ENCODE measurements at places on chromosomes 11 and 22.

DNA sequence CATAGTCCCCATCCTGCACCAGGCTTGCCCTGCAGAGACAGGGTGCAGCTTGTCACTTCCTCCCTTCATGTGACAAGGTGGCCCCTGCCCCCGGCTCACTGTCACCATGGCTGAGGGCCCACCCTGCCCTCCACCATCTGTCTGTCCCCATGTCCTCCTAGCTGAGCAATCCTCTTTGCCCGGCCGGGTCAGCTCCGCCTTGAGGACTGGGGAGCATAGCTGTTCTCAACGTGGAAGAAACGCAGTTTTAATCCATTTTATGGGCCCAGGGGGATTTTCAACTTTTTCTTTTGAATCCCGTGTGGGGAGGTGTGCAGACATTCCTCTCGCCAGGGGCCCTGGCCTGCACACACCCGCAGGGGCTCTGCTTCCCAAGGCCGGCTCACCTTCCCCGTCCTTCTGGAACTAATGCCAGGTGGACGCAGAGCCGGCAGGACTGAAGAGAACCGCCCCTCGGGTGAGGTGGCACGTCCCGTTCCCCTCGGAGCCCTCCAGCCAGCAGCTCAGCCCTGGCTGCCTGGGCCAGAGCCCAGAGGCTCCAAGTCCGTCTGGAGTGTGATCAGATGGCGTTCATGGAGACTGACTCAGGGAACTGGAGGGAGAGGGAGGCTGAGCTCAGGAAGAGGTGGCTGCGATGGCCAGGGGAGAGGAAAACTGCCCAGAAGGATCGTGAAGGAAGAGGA is 1108.7 kb downstream of the BRD1 start:
- DNase-seq: no peak

DNA sequence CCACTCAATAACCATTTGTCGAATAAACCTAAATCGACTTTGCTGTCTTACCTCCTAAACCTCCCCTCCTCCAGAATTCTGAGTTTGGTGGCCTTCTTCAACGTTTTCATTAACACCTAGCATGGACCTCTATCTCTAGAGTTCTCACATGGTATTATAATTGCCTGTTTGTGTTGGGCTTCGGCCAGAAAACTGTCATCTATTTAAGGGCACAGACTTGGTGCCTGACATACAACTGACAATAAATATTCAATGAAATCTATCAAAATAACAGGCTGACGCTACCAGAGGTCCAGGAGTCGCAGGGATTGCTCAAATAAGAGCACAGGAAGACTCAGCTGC is 687 bp downstream of the ALKBH8 start:
- no peak for DNase-seq

DNA sequence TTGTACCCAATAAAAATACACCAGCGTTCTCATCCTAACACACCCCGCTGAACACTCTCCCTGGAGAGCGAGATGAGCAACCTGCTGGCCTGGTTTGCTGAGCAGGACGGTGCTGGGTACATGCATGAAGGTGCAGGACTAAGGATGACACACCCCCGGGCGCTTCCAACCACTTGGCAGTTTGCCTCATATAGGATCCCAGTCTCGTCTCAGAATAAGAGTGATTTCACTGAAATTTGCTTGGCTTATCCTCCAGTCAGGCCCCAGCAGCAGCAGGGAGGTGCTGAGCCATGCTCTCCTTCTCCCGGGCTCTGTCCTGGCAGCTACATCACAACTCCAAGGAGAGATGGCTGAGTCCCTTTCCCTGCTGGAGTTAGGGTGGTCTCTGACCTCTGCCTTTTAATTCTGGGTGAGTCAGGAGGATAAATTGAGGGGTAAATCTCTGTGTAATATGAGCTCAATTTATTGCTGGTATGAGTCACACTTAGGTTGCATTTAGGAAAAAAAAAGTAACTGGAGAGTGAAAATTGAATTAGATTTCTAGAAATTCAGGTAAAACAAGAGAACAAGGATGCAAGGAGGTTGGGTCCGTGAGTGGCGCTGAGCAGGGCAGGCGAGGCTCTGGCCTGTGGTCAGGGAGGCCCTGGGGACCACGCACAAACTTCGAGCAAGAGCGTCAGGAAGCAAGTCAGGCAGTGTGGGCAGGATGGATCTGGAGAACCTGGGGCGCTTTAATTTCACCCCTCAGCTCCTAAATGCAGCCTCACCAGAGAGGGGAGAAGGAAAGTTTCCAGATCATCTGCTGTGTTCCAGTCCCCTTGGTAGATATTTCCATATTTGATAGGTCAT is 974.0 kb downstream of the TBC1D22A start:
- DNase-seq: no peak

GRCh38 chr11:121749691-121750090 is 296.9 kb upstream of the SORL1-AS1 start:
- DNase-seq: no peak

- no peak for DNase-seq
Observed at GRCh38 chr11:65436412-65437032, 13.9 kb downstream of the NEAT1 start.

GRCh38 chr11:88427719-88428118 is 90.2 kb upstream of the CTSC start:
- no peak for DNase-seq

- no peak for DNase-seq
Observed at GRCh38 chr22:18110954-18111758, 547 bp downstream of the TUBA8 start.

DNA sequence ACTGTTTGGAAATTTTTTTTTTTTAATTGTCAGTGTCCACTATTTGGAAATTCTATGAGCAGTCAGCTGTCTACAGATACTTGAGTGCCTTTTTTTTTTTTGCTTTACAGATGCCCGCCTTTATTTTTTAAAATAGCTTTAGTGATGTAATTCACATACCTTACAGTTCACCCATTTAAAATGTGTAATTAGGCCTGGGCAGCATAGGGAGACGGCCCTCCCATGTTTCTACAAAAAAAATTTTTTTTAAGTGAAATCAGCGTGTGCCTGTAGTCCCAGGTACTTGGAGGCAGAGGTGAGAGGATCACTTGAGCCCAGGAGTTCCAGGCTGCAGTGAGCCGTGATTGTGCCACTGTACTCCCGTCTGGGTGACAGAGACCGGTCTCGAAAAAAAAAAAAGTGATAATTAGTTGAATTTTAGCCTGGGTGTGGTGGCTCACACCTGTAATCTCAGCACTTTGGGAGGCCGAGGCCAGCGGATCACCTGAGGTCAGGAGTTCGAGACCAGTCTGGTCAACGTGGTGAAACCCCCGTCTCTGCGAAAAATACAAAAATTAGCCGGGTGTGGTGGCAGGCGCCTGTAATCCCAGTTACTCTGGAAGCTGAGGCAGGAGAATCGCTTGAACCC is 1.5 kb downstream of the ZNF143 start:
- no peak for DNase-seq

GRCh38 chr11:65655570-65656332 is 7.0 kb downstream of the RELA start:
- no peak for DNase-seq

- DNase-seq: no peak
Observed at GRCh38 chr11:49316180-49316579, 107.8 kb upstream of the FOLH1 start.

DNA sequence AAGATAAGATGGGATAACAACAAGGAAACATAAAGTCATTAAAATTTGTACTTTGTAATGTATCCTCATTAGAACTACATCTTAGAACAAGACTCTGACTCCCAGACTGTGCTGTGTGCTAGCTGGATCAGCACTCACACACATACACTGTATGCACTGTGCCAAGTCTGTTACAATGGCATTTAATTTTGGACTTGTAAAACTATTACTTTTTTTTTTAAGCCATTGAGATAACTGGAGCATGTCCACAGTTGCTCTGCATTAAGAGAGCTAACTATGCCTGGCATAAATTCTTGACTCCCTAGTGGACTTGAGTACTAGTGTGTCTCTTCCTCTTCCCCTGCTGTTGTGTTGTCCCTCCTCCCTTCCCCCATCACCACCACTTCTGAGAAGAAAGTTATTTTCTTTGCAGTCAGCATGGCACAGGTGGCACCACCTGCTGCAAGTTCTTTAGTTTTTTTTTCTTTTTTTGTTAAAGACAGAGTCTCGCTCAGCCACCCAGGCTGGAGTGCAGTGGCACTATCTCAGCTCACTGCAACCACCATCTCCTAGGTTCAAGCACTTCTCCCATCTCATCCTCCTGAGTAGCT is 268.6 kb downstream of the TMEM135 start:
- DNase-seq: no peak

DNA sequence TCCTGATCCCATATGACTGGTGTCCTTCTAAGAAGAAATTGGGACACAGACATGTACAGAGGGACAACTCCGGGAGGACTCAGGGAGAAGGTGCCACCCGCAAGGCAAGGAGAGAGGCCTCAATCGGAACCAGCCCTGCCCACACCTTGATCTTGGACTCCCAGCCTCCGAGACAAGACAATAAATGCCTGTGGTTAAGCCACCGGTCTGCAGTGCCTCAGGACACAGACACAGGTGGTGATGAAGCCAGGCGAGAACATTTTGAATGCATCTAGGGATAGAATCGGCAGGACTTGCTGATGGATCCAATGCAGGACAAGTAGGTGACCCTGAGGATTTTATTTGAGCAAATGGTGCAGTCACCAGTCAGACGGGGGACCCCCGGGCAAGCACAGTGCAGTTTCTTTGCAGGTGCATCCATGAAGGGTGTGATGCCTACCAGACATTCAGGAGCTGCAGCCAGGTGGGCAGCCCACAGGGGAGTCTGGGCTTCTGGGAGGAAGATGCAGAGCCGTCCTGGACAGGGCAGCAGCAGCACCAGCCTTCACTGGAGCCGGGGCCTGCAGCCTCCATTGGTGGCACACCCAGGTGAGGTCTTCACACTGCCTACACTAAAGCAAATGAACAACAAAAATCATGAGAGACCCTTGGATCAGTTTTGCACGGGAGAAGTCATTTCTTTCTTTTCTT is 20.2 kb upstream of the SEPTIN5 start:
- DNase-seq: no peak

GRCh38 chr11:2577991-2578928 is 121.5 kb downstream of the KCNQ1OT1 start:
- no peak for DNase-seq

DNA sequence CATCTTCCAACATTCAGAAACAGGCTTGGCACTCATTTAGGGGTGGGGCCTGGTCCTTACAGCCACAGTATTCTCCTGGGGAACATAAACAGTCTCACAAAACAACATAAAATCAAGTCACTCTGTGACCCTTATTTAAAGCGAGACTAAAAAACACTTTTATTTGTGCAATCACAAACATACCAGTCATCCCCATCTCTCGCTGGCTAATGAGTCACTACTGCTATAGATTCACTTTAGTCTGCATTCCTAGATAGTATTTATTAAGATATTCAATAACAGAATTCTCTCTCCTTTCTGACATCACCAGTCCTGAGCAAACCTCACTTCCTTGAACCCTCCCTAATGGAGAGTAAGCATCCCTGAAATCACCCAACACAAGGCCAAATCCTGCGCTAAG is 68.0 kb downstream of the ZBTB44 start:
- no peak for DNase-seq

DNA sequence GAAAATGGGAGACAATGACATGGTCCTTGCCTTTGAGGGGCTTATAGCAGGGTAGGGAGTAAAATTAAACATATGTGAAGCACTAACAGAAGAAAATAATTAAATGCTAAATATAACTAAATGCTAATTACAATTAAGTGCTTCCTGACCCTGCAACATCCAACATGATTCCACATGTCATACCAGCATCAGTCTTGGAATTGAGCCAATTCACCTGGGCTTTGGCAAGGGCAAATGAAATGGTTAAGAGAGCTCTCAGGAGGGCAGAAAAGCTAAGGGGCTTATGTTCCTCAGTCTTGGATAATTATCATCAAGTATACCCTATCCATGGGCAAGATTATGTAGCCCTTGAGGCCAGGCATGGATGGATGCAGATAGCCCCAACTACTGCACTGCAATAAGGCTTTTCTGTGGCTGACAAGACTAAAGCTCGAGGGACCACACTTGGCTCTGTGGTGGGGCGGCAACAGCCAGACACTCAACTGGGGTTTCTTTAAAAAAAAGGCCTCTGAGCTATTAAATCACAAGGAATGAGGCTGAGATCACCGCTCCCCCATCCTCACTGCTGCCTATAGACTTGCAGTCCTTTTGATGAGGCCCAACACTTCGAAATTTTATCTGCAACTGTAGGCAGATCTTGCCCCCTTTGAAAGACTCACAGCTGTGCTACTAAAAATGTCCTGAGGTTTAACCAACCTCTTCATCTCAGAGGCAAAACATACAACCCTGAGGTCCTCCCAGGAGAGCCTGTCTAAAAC is 39.0 kb downstream of the IL18BP start:
- DNase-seq: no peak

DNA sequence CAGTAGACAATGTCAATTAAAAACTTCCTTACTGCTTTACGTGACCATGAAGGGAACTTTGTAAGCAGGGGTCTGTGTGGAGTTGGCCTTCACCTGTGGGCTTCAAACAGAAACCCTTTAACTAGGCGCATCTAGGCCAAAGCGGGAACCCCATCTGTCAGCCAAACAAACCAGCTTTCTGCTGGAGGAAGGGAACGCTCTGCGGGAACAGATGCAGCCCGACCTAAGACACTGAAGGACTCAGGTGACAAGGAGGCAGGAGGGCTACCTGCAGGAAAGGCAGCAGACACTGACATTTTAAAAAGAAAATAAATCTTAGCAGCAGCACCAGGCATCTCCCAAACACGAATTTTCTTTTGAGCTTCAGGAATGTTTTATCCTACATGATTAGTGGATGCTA is 78.4 kb downstream of the CADM1 start:
- DNase-seq: no peak

DNA sequence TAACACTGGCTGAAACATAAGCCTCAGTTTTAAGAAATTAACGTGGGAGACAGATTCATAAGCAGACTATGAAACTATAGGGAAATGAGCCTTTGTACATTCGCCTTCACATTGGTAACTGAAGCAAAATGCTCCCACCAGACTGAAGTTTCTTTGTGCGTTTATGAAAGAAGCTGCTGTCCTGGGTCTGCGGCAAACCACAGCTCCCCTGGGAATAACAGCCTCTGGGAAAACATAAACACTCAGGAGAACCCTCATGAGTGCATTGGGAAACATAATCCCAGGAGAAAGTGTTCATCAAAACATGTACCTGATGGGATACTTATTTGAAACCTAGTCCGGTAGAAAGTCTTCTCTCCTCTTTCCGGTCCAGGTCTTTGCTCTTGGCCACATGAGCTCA is 193.1 kb upstream of the LARGE1 start:
- DNase-seq: no peak

- DNase-seq: no peak
Observed at GRCh38 chr11:134417871-134418840, 6.1 kb upstream of the B3GAT1 start.

GRCh38 chr11:12724301-12725054 is 50.3 kb downstream of the TEAD1 start:
- DNase-seq: no peak

GRCh38 chr11:86181379-86181778 is 63.2 kb upstream of the EED start:
- no peak for DNase-seq

- no peak for DNase-seq
Observed at GRCh38 chr11:10918275-10918674, 60.4 kb upstream of the ZBED5 start.

GRCh38 chr11:13008625-13009475 is at the start of gene RASSF10:
TSS of gene RASSF10 (plus strand) at chr11:13009316. CDS start at chr11:13009577, 261 bp downstream.
- DNase-seq: peak; percentile 14

All from stimulated activated CD8-positive, alpha-beta memory T cell treated with anti-CD3 and anti-CD28 coated beads, Interleukin-15, amount 100 ng/mL, for 48 hours (primary cell).